Activated T-cell treated with anti-CD3 and anti-CD28 coated beads for 48 hours (primary cell): ENCODE measurements at places on chromosomes 1 and 21.
A peak's percentile ranks its signal among the peaks of the same experiment; 100 is the strongest.

- no peak for DNase-seq
Measured at GRCh38 chr1:218565377-218565776, 220.2 kb downstream of the TGFB2 start.

DNA sequence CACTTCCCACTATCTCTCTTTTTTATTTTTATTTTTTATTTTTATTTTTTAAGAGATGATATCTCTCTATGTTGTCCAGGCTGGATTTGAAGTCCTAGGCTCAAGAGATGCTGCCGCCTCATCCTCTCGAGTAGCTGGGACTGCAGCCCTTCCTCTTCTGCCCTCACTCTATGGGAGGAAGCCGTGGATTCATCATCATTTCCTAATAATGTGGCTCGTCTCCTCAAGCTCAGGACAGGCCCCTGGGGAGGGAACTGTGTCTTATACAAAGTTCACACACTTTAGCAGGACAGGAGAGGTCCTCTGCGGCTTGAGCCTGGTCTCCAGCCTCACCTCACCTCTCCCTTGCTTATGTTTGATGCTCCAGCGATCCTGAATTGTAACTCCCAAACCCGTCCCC lies 16.5 kb upstream of the IFFO2 start:
- DNase-seq: no peak

- no peak for DNase-seq
Measured at GRCh38 chr21:33898586-33898985, 17.0 kb downstream of the ATP5PO start.

DNA sequence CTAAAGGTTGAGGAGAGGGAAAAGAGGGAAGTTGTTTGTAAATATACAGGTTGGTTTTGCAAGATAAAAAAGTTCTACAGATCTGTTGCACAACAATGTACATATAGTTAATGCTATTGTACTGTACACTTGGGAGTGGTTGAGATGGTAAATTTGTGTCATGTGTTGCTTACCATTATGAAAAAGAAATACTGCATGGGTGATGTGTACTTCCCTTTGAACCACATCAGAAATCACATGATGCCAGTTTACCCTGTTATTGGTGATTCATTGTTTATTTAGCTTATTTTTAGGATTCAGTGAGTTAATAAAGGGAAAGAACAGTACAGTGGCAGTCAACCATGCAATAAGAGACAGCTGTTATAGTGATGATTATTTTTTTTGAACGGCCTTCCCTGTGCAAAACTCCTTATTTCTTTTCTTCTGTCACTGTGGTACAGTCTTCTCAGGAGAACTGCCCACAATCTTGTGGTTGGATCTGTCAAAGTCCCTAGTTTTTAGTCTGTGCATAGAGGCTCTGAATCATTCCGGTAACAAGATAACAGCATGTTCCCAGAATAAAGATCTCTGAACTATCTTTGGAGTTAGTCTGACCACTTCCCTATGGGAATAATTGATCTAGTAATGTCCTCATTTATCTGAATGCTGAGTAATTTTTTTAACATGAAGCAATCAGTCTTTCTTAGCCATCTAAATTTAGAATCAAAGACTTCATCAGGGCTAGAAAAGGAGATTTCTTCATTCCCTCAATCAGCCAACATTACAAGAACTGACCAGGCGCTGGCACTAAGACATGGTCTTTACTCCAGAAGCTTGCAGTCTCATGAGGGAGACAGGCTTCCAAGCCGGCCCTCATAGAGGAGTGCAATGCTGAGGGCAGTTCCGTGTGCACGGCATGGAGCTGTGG lies 84.2 kb downstream of the SH3GLB1 start:
- DNase-seq: no peak

DNA sequence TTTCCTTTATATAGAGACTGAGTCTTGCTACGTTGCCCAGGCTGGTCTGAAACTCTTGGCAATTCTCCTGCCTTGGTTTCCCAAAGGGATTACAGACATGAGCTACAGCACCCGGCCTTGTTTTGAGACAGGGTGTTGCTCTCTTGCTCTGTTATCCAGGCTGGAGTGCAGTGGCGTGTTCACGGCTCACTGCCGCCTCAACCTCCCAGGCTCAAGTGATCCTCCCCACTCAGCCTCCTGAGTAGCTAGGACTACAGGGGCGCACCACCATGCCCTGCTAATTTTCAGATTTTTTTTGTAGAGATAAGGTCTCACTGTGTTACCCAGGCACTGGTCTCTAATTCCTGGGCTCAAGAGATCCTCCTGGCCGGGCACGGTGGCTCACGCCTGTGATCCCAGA lies 14.8 kb downstream of the LCK start:
- no peak for DNase-seq

DNA sequence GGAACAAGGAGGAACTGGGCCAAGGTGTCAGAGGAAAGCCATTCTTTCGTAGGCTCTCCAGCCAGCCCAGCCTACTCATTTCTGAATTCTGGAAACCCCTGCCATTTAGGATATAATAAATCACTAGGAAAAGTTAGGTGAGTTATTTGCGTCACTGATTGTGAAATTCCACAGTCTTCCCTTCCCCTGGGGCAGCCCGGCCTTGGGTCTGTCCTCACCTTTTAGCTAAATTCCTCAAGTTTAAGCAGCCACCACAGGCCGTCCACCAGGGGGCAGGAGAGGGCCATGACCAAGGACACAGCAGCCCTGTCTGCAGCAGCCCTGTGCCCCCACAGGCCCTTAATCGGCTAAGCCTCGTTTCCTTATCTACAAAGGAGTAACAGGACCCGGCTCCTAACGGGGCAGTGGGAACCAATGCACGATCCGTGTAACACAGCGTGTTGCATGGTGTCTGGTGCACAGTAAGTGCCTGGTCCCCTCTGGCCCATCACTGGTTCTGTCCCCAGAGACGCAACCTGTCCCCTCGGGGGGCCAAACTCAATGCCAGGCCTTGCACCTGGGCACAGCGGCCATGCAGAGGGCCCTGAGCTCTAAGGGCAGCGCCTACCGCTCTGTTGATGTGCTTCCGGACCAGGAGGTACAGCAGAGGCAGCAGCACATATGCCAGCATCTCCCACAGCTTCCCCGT lies 18.1 kb downstream of the GPR157 start:
- peak; percentile 83 for DNase-seq

- DNase-seq: no peak
Measured at GRCh38 chr1:202628646-202629215, 81.5 kb downstream of the SYT2 start.

GRCh38 chr1:42305639-42306038 lies 29.4 kb downstream of the FOXJ3 start:
- DNase-seq: no peak

DNA sequence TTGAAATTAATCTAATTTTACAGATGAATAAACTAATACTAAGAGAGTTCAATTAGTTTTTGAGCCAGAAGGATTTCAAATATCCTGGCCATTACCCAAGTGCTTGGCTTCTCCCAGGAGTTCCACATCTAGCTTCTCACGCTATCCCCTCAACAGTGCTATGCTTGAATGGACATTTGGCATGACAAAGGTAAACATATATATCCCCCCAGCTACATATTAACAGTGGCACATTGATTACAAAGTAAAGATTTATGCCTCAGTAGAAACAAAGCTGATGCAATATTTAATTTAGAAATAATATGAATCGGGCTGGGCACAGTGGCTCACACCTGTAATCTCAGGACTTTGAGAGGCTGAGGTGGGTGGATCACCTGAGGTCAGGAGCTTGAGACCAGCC lies 434.6 kb upstream of the PRMT6 start:
- no peak for DNase-seq

DNA sequence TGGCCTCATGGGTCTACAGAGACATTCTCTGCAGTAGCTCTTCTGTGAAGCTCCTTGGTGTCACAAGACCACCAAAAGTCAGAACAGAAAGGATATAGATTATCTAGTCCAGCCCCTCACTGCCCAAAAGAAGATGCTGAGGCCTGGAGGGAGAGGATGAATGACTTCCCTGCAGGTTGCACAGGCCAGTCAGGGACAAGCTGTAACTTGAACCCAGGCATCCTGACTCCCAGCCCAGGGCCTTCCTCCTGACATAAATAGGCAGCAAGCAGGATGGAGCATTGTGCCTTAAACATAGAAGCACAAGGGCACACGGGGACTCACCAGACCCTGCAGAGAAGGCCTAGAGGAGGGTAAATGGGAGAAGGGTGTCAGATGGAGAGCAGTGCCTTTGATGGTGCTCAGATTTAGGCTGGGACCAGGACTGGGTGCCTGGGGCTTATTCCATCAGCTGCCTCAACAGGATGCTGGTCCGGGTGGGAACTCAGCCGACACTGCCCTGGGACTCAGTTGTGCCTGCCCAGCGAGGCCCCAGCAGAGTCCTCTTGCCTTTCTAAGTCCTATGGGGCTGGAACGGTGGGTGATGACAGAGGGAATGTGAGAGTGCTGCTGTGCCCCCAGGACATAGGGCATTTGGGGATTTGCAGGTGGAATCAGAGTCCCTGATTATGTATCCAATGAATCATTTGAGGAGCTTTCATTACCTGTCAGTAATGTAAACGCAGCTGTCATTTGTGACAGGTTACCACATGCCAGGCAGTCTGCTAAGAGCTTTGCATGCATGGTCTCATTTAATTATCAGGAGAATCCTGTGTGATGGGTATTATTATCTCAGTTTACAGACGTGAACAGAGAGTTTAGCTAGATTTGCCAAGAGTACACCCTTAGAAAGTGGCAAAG lies 13.2 kb downstream of the S100A7A start:
- no peak for DNase-seq

DNA sequence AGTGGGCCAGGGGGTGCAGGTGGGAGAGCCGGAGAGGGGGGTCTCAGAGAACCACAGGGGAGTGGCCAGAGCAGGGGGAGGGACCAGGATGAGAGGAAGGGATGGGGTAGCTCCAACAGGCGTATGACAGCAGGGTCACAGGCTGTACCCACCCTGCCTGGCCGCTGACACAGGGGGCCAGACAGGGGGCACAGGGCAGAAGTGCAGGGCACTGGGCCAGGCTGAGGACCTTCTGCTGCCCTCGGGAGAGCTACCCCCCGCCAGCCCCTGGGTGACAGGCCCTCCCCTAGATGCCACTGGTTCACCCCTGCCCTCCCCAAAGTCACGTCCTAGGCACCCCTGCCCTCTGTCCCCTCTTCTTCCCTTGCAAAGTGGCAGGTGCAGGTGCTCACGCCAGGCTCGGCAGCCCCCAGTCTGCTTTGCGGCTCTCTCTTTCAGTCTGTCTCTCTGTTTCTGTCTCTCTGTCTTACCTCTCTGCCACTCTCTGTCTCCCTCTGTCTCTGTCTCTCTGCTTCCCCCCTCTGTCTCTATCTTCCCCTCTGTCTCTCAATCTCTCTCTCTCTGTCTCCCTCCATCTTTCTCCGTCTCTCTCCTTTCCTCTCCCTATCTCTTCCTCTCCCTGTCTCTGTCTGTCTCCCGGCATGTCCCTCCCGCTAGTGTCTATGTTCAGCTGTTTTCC lies 48.5 kb downstream of the WNT9A start:
- DNase-seq: no peak

DNA sequence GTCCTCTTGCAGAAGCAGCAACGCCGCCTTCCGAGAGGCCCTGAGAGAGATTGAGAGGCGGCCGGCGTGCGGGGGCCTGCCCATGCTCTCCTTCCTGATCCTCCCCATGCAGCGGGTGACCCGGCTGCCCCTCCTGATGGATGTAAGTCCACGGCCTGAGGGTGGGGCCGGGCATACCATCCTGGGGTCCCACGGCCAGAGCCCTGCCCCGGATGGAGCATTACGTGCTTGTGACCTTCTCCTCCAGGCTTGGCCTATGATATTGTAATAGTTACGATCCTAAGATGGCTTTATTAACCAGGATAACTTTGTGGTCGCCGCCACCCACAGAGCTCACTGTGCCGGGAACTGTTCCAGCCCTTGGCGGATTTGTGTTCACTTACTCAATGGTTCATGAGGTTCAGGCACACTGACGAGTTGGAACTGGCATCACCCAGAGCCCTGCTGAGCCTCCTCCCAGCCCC lies 18.9 kb downstream of the ARHGEF16 start:
- no peak for DNase-seq

GRCh38 chr1:104064399-104064798 lies 314.7 kb downstream of the AMY1C start:
- DNase-seq: no peak

- DNase-seq: no peak
Measured at GRCh38 chr1:243482141-243483022, 226.5 kb downstream of the SDCCAG8 start.

- no peak for DNase-seq
Measured at GRCh38 chr1:232183802-232184201, 446.1 kb downstream of the SIPA1L2 start.

- DNase-seq: peak; percentile 57
Measured at GRCh38 chr1:247639381-247639981, 34.1 kb downstream of the OR2G3 start.

GRCh38 chr1:2587071-2587859 lies 688 bp downstream of the PRXL2B start:
- DNase-seq: no peak

- DNase-seq: no peak
Measured at GRCh38 chr1:212341090-212341489, 55.9 kb downstream of the PPP2R5A start.

DNA sequence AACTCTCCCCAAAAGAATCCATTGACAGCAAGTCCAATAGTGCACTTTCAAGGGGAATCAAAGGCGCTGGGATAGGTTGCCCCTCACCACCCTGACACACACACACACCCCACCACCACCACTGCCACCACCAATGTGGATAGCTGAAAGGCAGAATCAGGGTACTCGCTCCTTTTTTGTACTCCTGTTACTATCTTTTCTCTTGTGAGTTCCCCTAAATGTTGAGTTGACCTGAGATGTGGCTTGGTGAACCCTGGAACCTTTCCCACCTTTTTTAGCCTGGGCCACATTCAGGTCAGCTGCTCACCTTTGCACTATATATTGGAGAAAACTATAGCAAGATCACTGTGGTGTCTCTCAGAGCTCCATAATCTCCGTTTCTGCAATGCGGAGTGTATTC lies 3.9 kb downstream of the S100A8 start:
- DNase-seq: no peak

DNA sequence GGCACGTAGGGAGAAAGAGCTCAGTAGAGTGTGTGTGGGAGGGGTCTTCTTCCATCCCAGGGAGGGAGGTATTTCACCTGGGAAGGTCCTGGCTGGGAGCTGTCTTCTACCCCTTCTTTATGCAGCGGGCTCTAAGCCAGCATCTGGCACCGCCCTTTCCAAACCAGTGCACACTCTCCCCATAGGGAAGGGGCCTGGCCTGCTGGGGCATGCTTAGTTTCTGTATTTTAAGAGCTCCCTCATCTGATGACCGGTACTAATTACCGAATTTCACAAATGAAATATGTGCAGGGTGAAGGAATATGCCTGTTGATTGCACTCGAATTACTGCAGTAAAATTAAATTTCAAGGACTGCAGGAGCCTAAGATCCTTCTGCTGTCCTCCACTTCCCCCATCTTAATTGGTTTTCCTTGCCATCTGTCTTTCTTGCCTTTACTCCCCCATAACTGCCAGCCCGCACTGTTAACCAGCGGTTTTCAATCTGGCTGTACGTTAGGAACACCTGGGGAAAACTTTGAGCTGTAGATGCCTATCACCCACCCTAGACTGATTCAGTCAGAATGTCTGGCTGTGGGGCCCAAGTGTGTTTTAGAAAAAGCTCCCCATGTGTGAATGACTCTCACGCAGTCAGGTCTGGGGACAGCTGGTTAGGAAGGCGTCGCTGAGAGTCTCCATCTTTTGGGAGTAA lies 20.1 kb downstream of the GALNT2 start:
- DNase-seq: no peak
